ENCODE measurements at places on chromosomes 6 and 20.

- DNase-seq = no peak
Observed at GRCh38 chr20:62175711-62176110, 7.1 kb upstream of the MTG2 start.

GRCh38 chr6:152054441-152054840 is 247.0 kb downstream of the ESR1 start:
- no peak for DNase-seq

DNA sequence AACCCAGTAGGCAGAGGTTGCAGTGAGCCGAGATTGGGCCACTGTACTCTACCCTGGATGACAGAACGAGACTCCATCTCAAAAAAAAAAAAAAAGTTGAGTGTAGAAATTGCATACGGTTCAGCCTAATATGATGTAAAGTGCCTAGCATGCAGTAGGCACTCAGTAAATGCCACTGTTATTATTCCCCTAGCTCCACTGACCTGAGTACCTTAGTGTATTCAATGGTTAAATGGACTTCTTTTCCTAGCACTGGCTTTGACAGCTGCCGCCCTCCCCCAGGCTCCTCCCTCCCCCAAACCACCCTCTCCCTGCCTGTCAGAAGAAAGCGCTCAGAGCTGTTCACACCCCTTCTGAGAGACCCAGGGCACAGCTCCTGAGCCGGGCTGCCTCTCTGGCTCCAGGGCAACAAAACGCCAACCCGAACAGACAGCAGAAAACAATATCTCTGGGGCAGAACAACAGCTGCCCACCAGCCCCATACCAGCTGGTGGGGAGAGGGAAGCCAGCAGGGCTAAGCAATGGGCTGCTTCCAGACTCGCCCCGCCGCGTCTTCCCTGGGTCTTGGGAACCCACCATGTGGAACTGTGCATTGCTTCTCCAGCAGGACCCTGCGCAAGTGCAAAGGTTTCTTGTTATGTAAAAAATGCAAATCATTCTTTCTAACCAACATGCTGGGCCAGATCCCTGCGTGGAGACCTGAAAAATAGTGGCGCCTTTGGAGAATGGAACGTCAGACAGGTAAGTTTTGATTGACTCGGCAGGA is 4.5 kb downstream of the CPNE5 start:
- DNase-seq = no peak

DNA sequence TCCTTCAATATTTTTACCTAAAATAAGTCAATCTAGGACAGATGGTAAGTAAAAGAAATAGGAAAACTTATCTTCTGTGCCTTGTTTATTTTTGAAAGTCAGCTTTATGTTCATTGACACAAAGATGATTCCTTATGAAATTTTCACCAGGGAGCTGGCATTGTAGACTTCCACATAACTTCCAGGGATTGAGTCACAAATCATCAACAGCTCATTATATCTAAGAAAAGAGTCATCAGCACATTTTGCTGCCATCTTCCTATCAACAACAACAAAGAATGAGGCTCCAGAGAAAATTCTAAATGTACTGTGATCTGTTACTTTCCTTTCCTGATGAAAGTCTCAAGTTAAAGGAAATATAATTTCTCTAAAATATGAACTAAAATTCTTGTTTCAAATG is 48.5 kb downstream of the CFAP61 start:
- DNase-seq = no peak

- no peak for DNase-seq
Observed at GRCh38 chr6:168209420-168209819, 110.2 kb downstream of the DACT2 start.

Data from activated gamma-delta T cell treated with Interleukin-2 at 50 U/mL for 16 hours (primary cell).